ENCODE measurements at places on chromosomes 5 and 9.

GRCh38 chr5:159262472-159262858 lies 625 bp upstream of the UBLCP1 start:
- peak; percentile 47 for DNase-seq

DNA sequence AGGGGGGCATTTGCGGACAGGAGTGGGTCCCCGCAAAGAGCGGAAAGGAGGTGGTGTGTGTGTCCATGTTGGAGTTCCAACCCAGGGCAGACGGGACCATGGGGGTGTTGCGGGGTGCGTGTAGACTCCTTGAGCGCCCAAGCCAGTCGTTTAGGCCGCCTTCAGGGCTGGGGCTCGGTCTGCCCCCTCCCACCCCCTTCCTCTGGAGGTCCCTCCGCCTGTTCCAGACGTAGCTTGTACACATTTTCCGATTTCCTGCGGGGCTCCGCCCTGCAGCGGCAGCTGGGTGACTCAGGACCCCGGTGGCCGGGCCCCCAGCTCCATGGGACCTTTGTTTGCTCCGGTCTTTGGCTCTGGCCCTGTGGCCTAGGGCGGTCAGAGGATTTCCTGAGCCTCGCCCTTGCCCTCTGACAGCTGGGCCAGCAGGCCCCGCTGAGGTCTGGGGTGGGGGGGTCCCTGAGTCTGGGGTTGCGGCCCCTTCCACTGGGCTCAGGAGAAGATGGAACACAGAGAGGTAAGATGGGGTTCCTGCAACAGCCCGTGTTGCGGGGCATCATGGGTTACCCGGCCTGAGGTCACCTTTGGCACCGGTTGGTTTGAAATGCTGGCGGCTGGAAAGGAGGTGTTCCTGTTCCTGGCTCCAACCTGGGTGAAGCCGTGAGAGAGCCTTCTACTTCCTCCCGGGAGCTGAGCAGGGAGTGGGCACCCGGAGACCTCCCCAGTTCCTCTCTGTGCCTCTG lies 1.5 kb downstream of the PKN3 start:
- no peak for DNase-seq

- DNase-seq, result no peak
These were observed 13.6 kb upstream of the GM2A start for GRCh38 chr5:151239237-151239861.

DNA sequence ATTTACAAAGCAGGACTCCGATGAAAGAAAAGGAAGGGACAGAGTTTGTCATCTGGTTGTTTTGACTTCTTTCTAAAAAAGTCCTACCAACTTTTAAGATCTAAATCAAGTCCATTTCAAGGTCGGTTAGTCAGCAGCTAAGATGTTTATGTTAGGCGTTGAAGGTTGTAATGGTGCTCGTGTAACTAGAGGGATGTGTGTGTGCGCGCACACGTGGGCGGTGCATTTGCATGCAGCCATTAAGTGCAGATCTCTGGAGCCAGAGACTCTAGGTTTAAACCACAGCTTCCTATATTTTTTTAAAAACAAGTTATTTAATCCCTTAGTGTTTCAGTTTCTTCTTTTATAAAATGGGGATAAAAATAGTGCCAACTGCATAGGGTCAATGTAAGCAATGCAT lies 77.0 kb upstream of the SMIM32 start:
- DNase-seq, result no peak

GRCh38 chr5:17190799-17191391 lies 26.5 kb upstream of the BASP1 start:
- no peak for DNase-seq

DNA sequence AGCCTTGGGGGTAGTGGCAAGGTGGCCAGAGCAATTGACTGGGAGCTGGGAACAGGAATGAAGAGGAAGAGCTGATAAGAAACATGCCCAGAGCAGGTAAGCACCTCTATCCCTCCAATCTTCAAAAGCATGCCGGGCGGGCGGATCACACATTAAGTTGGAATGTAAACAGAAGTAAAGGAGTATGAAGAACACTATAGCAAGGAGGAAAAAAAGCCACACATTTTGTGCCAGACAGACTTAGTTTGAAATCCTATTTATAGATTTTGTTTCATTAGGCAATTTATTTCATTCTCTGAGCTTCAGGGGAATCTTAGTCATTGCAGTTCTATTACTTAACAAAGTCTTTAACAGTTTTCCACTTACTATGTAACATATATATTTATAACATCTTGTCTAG lies 173.9 kb upstream of the TNC start:
- no peak for DNase-seq

DNA sequence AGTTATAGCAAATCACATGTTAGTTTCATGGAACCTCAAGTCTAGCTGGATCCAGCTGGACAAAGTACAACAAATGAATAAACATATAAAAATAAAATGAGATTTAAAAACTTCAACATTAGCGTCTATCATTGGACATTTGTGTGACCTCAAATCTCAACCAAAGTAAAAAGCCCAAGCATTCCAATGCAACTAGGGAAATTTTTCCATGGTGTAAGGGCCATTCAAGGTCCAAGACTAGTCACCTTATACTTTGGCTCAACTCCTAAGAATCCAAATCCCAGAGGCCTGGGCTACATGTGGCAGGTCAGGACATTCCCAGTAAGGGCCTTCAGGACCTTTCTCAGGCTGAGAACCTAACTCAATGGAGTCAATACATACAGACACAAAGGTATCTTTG lies 137.4 kb upstream of the DMAC1 start:
- DNase-seq, result no peak

GRCh38 chr9:95218773-95219172 lies 98.7 kb downstream of the FANCC start:
- DNase-seq, result no peak

DNA sequence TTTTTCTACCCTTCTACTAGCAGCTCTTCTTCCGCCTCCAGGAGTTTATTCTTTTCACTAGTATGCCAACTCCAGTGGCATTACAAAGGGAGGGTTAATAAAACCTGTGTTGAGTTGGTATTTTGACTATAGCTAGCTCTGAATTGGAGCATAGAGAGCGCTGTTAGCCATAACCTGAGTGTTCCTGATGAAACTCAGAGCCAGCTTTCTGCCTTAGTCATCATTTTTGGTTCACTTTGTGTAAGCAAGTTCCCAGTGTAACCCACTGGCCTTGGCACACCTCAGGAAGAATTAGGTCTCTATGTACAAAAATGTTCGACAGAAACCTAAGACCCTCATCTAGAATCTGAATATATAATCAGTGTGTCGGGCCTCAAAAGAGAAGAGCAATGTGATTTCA lies 238.9 kb downstream of the NR3C1 start:
- DNase-seq, result no peak

GRCh38 chr9:107486674-107487520 lies 2.7 kb downstream of the KLF4 start:
- DNase-seq, result peak; percentile 35

DNA sequence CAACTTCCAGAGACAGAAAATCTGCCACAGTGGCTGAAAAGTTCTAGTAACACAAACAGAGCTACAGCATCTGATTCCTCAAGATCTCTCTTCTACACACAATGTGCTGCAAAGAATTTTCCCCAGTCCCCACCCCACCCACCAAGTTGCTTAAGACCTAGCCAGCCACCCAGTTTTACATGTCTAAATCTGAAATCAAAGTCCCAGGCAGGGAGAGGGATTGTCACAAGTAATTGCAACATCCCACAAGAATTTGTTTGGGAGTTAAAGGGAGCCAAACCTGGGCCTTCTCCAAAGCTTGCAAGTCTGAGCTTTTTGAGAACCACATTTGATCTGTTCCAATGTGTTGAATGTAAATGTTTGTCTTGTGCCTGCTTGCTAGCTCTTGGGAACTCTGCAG lies 15.5 kb downstream of the IGIP start:
- no peak for DNase-seq

DNA sequence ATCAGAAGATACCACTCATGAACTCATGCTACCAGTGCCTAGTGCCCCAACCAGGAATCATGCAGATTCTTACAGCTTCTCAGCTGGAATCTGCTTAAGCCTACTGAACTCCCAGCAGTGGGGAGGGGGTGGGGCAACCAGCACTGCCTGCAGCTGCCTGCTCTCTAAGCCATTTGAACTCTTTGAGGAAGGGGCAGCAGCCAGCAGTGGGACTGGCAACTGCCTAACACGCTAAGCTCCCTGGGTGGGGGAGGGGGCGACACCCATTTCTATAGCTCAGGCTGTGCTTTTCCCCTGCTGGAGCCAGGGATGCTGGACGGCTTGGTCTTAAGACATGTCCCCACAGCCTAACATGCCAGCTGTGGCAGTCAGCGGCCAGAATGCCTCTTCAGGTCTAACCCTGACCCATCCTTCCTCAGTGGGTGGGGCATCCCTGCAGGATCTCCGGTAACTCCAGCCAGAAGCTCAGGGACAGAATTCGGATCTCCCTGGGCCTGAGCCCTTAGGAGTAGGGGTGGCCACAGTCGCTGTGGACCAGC lies 889.7 kb downstream of the CDH9 start:
- peak; percentile 71 for DNase-seq

- peak; percentile 65 for DNase-seq
These were observed 27.7 kb downstream of the PPP3R2 start for GRCh38 chr9:101566904-101567724.

DNA sequence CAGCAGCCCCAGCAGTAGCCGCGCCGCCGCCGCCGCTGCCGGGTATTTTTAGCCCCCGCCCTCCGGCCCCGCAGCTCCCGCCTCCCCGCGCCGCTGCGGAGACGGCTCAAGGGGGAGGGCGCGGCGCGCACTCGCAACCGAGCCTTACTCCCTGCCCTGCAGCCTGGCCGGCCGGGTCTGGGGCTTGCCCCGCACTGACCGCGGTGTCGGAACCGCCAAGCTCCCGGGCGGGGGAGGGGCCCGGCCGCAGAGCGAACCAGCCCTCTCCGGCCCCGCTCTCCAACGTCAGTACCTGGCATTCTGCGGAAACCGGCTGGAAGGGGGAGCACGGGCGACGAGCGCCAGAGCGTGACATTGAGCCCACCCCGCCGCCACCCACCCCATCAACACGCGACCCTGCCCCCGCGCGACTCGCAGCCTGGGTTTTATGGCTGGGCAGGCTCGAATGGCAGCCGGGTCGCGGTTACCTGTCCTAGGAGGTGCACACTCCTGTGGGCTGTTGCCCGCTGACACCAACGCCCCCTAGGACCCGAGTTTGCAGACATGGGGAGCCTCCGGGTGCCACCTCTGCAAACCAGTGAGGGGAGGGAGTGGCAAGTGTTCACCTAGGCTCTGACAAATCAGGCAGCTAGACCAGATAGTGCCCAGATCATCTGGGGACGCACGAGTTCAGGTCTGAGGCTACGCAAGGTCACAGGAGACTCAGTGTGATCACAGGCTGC lies at the start of gene ACSL6:
ACSL6 (minus strand) TSS at position 37 of the 722 bp plus-strand sequence. CDS start 105 bp downstream, outside the sequence.
- DNase-seq, result peak; percentile 43

- DNase-seq, result no peak
These were observed 54.5 kb upstream of the TGFBR1 start for GRCh38 chr9:99050292-99050911.

- no peak for DNase-seq
These were observed 220.8 kb upstream of the RFX3 start for GRCh38 chr9:3746296-3747275.

DNA sequence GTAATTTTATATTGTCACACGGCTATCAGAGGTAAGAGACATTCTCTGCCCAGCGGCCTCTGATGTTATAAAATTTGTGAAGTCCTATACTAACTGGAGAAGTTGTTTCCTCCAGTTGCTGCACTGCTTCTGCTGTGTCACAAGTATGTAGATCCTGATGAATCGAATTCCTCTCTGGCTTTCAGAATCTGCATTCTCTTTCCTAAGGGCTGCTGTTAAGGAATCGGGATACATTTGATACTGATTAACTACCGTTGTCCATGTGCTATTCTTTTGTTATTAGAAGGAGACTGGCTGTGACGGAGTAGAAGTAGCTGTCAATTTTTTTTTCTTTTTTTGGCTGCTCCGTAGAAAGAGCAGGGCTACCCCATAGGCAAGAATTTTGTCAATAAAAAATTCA lies 81.7 kb upstream of the LRRC70 start:
- no peak for DNase-seq

DNA sequence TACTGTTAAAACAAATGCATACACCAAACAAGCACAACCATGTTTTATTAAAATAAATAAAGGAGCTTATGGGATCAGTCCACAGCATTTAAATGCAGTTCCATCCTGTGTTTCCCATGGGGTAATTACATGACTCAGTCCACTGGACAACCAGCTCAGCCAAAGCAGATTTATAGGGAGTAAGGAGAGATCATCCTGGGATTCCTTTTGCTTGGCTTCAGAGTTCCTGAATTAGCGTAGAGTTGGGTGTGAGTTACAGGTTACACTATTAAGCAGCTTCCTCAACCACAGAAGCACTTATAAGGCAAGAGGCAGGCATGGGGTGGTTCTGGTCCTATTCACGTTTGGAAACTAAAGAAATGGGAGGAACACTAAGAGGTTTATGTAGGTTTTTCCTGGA lies 381.1 kb upstream of the ACTBL2 start:
- peak; percentile 66 for DNase-seq

DNA sequence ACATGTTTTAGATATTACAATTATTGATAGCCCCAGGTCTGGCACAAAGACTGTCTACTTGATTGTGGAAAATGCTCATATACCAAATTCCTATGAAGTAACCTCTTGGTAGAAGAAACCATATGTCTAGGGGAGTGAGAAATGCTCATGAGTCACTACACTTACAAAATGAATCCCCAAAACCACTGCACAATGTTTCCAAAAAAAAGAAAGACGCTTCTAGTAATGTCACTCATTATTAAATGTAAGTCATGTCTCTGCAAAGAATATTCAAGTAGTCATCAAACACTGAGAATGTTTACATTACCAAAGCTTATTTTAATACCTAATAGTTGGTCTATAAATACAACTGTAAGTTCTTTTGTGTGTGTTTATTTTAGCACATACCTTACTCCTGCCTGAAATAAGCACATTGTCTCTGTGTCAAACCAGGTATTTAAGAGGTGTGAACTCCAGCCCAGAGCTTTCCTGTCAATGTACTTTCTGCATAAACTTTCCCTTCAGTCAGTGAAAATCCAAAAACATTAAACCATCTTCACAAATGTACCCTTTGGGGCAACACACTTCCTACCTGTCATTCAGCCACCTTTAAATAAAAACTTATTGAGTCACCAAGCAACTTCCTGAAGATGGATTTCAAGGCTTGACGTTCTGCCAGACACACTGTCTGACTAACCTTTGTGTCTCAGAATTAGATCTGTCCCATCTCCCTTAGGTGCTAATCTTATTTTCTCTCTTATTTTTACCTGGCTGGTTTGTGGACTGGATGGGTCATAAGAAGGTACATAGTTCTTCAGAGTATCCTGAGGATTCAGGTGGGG lies 194.0 kb downstream of the NFIB start:
- no peak for DNase-seq

- DNase-seq, result no peak
These were observed 169.7 kb downstream of the GLIS3 start for GRCh38 chr9:4130166-4130565.

DNA sequence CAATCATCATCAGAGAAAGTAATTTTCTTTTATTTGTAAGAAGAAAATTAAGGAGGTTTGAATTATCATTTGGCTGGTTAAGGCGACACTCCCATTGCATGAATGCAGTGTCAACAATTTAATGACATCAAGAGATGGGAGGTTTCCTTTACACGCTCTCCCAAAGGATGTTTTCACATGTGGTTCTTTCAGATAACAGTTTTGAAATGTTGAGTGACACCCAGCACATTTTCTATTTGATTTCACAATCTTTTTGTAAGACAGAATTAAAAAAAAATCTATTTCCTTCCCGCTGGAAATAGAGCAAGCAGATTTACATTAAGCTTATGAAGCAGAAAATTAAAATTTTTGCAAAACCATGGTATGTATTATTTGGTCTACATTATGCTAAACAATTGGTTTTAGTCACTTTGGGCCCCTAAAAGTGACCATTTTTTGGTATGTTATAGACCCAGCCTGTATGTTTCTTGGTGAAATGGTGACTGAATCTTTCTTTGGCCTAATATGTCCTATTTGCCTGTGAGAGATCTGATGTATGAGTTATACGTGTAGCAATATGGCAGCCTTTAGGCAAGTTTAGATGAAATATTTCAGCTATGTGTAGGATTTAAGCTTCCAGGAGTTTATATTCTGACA lies 18.9 kb upstream of the ANKRD55 start:
- DNase-seq, result no peak
